ENCODE measurements at places on chromosomes 4 and X.

- no peak for DNase-seq
Observed at GRCh38 chr4:16835597-16836247, 62.7 kb downstream of the LDB2 start.

DNA sequence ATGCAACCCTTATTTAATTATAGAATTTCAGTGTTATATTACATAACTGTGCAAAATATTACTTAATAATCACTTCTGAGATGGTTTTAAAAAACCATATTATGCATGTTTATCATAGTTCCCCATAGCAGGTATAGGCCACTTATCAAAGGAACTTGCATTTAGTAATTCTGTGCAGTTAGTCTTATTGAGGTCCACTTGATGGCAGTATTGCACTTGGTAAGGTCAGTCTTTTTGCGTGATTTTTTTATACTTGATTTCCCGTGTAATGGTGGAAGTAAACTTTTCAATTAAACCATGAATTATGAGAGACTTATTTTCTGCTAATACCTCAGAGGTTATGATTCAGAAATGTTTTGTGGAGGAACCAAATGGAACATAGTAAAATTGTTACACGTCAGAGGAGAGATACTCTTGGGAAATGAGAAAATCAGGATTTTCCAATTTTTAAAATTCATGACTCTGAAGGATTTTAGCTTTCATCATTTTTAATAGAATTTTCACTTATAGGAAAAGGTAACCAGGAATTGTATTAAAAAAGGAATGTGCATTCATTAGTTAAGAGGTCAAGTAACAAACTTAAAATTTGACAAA is 230.0 kb downstream of the CCSER1 start:
- DNase-seq: peak; percentile 73

DNA sequence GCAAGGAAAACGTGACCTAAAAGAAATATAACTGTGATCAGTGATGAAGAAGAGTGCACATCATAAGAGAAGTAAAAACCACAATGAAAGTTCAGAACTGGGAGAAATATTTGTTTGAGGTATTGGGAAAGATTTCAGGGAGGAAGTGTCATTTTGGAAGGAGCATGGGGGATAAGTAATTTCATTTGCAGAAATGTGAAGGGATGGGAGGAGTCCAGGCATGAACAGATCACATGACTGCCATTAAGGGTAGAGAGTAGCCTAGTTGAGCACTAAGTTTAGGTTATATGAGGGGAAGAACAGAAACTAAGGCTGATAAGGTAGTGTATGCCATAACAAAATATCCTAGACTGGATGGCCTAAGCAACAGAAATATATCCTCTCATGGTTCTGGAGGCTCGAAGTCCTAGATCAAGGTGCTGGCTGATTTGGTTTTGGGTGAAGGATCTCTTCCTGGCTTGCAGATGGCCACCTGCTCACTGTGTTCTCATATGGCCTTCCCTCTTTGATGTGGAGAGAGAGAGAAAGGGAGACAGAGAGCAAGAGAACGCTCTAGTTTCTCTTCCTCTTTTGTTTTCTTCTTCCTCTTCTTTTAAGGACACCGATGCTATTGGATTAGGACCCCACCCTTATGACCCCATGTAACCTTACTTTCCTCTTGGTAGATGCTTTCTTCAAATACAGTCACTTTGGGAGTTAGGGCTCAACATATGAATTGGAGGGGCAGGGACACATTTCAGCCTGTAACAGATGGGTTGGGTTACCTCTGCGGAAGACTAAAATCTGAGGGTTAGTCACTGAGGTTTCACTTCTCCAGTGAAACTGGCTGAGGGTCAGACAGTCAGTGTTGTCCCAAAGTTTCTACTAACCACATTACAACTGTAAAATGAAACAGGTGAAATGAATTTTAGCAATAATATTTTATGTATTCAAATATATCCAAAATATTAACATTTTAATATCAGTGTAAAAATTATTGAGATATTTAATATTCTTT is 77.9 kb downstream of the EGF start:
- DNase-seq: peak; percentile 16

- DNase-seq: no peak
Observed at GRCh38 chr4:85475631-85476233, 782 bp downstream of the ARHGAP24 start.

DNA sequence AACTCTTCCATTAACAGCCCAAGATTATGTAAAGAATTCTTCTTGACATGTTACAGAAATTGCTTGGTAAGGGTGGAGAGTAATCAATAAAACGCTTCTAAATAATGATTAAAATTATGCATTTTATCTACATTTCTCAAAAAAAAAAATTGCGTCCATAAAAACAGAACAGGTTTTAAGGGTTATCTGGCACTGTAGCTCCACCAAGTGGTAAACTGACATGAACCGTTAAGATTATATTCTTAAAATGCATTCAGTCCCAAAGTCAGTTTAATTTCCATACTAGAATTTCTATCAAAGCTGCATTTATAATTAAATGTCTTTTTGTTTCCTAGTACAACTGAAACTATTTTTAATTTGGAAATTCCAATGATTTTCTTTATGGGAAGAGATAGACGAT is 214.0 kb upstream of the UGT8 start:
- DNase-seq: peak; percentile 64

DNA sequence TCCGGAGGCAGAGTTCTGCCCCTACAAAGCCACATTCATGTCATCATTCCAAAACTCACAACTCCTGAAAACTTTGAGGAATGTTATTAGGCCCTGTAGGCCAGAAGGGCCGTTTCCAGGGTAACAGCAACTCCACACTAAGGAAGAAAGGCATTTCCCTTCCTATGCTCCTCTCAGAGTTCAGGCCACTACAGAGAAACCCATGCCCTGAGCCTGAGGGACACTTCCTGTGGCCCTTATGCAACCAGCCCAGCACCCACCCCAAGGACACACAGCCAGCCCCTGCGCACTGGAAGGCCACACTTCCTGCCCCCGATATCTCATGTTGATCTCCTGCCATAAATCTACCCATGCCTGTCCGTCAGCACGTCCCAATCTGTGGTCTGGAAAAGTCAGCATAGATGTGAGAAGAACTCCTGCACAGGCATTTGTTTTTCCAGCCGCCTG is 289.3 kb downstream of the BCOR start:
- peak; percentile 0 for DNase-seq

DNA sequence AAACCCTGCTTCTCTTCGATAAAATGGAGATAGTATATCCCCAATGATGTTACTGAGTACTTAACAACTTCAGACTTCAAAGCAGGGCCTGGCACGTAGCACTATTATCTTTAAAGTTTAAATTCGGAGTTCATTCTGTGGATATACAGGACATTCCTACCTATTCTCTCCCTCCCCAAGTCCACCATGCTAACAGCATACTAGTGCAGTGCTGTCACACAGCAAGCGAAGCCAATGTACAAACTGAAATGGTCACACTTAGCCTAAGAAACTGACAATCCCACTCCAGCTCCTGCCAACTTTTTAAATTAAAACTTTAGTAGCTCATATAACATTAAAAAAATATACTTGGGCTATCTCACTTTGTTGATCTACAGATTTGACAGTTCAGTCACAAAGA is 1.2 kb upstream of the DNAJB14 start:
- no peak for DNase-seq

DNA sequence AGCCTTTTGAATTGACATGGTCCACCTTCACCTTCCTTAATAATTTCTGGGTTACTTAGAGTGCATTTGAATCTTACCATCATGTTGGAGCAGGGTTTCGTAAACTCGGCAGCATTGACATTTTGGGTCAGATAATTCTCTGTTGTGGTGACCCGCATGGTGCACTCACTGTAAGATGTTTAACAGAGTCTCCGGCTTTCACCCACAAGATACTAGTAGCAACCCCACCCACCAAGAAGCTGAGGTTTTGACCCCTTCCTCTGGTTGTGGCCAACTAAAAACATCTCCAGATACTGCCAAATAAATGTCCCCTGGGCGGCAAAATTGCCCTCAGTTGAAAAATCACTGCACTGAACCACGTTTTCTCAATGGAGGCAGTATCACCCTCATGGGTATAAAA is 62.7 kb downstream of the CHST7 start:
- no peak for DNase-seq

GRCh38 chr4:23789762-23790161 is 100.1 kb downstream of the PPARGC1A start:
- DNase-seq: no peak

- DNase-seq: no peak
Observed at GRCh38 chr4:128564081-128564630, 245.3 kb upstream of the JADE1 start.

DNA sequence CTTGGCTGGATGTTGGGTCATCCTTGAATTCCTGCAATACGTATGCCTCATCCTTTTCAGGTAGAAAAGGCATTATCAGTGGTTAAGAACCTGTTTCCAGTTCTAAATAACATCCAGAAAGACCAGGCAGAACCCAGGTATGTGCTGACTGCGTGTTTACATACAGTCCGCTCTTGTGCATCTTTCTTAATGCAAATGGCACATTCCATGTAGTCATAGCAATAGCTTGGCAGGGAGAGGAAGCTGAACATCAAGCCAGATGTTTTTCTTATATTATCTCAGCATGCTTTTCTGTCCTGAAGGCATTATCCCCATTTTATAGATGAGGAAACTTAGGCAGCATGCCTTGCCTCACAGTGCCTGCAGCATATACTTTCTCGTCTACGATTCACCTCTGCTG is 2.1 kb downstream of the DCLK2 start:
- DNase-seq: no peak

DNA sequence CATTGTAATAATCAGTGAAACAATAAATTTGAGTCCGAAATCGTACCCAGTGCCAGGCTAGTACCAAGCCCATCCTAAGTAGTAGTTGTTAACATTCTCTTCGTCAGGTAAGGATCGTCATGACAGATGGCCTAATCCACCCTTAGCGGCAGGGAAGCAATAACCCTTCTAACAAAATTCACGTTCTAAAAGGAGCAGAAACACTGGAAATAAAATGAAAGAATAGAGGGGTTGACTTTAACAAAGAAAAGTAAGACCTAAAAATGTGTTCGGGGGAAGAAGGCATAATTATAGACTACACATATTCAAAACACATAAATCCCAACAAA is 142.7 kb downstream of the CPEB2 start:
- no peak for DNase-seq

DNA sequence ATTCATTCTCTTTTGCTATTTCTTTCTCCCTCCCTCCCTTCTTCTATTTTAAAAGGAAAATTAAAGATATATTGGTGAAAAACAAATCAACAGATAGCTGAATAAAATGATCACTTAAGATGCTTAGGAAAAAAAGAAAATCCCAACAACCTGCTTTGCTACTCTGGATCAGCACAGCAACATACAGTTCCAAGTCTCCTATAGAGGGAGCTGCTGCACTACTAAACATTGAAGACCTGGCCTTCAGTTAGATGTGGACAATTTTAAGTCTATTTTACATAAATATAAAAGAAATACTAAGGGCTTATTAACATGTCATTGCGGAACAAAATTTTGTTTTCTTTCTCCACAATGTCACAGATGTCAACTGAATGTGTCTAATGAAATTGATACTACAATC is 226.4 kb downstream of the MAGEB5 start:
- peak; percentile 64 for DNase-seq

DNA sequence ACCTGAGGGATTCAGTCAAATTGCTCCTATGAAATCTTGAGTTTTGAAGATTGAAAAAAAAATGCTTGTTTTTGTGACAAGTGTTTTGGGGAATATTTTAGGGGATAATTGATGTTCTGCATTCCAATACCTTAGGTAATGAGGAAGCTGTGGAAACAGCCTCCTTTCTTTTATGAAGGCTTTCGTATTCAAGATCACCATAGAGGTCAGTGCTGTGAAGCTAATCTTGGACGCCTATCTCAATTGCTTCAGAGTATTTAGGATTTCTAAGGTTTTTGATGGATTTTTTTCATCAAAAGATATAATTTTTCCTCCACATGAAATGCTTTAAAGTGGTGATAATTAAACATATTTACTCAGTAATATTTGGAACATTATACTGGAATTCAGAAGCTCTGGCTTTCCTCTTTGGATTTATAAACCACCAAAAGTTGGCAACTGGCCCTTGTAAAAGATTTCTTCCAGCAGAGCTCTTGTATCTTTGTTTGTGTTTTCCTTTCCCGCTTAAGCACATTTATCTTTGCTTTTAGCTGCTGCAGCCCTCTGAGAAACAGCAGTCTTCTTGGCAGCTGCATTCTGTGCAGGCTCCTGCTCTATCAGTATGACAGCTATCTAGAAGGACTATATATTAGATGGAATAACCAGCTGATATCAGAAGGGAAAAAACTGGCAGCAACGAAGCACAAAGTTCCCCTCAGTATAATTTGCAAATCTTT is 63.7 kb downstream of the HMGB2 start:
- no peak for DNase-seq

GRCh38 chrX:41300758-41301437 is 33.1 kb upstream of the DDX3X start:
- no peak for DNase-seq

GRCh38 chrX:49932791-49933190 is 10.4 kb downstream of the CLCN5 start:
- no peak for DNase-seq

- DNase-seq: no peak
Observed at GRCh38 chrX:128021566-128021965, 30.6 kb downstream of the ACTRT1 start.

DNA sequence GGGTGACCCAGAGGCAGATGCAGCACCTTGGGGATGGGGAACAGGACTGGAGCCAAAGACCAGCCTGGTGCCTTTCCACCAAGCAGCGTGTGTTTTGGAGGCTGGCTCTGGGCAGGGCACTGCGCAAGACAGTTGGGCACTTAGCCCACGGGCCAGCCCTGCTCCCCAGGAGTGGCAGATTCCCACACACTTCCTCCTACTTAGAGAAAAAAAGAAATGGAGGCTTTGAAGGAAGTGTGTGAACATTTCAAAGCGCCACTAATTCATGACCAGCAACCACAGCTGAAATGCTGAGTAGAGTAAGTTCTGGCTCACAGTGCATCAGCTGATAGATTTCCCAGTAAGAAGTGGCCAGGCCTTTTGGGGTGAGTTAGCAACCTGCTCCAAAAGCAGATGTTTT is 54.9 kb upstream of the LGI2 start:
- no peak for DNase-seq

DNA sequence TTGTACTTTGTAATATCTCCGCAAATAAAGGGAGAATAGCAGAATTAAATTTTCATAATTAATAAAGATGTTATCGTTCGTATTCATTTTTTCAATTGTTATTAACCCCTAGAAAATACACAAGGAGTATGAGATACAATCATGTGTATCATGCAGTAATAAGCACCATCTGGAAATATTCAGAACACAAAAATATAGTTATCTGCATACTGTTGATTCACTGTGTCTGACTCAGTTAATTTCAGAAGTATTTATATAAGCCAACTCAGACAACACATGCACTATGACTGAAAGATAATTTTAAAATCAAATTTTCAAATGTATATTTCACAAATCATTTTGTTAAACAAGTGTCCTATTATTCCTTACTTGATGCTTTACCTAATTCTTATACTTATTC is 1954.8 kb downstream of the ARAP2 start:
- no peak for DNase-seq
